EH (cell line): ENCODE measurements at places on chromosomes 2 and 18.

GRCh38 chr2:227436436-227437174, 35.4 kb upstream of the AGFG1 start:
- DNase-seq: no peak

GRCh38 chr2:74206180-74206688, 7.8 kb downstream of the MTHFD2 start:
- peak; percentile 63 for DNase-seq

DNA sequence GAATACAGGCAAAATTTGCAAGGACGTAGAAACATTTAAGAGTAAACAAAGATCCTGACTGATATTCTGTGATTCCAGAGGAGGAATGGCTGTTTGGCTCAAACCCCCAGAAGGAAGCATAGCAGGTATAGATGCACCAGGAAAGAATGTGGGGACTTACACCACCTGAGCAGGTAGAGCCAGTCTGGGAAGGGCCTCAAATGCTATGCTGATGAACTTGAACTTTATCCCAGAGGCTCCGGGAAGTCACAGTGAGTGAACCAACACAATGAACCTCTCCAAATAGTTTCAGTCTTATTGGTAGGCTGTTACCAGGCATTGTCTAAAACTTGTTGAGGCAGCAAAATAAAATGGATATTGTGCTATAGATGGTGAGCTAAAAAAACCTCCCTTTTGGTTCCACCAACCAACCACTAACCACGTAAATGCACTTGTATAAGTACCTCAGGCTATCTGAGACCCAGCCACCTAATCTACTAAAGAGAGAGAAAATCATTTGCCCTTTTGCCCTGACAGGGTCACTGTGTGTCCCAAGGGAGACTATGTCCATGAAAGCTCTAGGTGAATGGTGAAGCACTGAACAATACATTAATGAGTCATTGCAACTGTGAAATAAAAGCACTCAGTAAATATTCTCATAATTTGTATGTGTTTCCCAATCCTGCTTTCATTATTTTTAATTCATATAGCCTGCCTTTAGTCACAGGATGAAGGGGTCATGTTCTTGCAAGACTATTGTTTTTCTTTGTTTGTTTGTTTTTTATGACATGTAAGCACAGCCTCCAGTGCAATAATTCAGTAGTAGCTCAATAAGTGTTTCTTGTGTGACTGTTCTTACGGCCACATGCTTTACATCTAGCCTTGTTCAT, 911.6 kb downstream of the EPHA4 start:
- DNase-seq: no peak

- DNase-seq: peak; percentile 16
These were observed 240.0 kb downstream of the LOXHD1 start for GRCh38 chr18:46416706-46417638.

DNA sequence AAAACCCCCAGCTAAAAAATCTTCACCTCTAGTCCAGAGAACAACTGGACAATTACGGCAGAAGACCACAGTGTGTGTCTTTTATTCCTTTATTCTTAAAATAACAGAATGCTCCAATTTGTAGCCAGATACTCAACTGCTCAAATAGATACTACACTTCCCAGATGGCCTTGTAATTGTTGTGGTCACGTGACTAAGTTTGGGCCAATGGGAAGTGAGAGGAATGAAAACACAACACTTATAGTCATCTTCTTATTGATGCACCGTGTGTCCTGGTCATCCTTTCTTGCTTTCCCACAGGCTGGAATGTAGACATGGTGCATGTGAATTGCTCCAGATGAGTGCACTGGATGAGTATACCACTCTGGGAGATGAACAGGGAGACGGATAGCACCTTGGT, 145.1 kb downstream of the CDC42EP3 start:
- peak; percentile 31 for DNase-seq

GRCh38 chr18:46859855-46860254, 57.5 kb downstream of the PIAS2 start:
- DNase-seq: peak; percentile 7

DNA sequence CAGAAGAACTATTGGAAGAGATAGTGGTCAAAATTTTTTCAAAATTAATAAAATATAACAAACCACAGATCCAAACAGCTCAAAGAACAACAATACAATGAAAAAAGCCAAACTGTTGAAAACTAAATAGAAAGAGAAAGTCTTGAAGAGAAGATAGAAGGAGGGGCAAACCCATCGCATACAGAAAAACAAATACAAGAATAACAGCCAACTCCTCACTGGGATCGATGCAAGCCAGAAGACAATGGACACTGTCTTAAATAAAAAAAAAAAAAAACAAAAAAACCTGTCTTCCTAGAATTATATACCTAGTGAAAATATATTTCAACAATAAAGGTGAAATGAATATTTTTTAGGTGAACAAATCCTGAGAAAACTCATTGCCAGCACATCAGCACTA, 34.1 kb upstream of the ARHGAP25 start:
- DNase-seq: no peak

DNA sequence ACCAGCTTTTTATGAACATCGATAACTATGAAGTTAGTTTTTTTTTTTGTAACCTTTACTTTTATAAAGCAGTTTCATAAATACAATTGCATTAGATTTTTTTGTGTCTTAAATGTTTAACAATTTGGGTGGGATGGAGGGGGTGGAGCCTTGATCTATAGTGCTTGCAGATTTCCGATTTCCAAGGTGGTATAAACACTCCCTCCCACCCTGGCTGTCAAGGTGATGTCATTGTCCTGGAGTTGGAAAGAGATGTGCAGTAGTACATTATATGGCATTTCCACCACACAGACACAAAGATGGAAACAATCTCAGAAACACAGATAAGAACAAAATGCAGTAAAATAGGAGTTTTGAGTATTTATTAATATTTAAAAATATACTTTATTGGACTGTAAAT, 114.4 kb downstream of the TTN start:
- DNase-seq: no peak

GRCh38 chr2:179338681-179339080, 74.0 kb upstream of the SESTD1 start:
- DNase-seq: peak; percentile 53

DNA sequence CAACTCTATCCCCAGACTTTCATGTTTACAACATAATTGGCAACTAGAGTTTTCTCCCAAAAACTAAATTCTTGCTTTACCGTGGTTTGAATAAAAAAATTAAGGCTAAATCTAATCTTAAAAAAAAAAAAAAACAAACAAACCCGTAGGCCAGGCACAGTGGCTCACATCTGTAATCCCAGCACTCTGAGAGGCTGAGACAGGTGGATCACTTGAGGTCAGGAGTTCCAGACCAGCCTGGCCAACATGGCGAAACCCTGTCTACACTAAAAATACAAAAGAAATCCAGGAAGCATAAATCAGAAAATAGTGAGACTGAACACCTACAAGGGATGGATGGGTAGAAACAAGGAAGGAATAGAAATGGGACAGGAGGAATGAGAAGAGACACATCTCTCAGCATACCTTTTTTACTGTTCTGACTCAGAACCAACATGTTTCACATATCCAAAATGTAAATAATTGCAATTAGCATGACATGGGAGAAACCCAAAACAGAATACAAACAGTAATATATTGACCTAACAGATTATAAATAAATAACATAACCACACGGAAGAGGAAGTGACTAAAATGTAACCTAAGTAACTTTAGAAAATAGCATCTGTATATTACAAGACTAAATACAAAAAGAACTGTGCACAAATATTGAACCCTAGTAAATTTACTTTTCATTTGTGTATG, 17.5 kb downstream of the MGAT4A start:
- no peak for DNase-seq

DNA sequence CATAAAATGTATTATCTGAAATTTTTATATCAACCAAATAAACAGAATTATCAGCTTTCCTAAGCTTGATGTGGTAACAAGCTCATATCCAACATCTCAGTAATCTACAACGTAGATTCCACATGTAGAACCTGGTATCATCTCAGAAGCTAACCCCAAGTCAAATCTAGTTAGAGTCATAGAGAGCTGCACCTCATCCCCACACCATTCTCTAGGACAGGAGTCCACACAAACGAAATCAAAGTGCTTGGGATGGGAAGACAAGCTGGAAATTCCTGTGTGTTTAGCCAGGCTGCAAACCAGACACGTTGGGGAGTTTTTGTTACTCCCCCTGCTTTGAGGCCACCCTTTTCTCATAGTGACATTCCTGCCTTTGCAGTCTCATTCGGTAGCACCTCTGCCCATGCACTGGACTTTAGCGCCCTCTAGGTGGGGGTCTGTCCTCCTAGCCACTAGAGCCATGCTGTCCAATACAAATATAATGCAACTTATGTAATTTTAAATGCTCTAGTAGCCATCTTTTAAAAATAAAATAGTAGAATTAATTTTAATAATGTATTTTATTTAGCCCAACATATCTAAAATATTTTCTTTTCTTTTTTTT, 28.1 kb upstream of the SATB2 start:
- DNase-seq: peak; percentile 73

DNA sequence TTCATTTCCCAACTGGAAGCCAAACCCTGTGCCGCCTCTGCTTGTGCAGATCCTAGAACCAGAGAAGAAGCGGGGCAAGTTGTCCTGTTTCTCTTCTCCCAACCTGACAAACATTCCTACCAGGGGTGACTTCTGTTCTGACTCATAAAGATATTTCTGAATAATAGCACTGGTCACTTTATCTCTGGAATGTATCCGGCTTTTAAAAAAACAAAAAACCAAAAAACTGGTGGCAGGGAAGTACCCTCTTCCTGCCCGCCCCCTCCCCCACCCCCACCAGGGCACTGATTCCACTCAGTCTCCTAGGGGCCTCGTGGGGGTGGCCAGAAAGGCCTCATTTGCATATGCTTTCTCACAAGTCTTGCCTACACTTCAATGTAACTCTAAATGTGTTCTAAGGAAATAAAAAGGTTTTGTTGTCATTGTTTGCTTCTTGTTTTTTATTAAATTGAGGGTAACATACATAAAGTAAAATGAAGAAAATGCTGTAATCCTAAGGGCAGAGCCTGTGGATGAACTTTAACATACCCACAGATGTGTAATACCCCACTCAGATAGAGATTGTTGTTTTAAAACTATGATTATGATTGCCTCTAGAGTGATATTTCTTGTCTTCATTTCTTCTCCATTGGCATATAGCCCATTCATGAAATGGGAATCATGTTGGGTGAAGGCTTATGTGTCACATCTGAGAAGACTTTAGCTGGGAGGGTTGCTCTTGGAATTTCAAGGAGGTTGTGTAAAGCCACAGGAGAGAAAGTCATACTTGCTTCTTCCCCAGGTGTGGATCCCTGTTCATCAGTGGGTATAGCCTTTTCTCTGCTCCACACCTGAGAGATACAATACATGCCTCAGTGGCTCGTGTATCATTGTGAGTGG, 5.3 kb upstream of the FOSL2 start:
- DNase-seq: peak; percentile 63

DNA sequence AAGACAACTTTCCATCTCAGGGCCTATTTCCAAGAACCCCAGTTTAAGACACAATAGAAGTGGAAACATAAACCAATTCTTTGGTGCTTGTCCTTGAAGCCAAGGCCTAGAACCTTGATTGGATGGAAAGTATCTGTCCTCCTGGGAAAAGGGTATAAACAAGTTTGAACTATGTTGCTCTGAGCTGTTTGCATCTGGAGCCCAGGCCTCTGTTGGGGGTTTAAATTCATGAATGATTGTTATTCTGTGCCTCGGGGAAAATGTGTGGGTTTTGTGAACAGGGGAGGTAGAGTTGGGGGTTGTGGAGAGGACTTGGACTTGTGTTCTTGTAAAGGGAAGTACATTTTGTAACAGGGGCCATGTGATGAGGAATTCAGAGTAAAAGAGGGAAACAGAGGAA, 406.1 kb downstream of the SLC4A3 start:
- DNase-seq: peak; percentile 79

DNA sequence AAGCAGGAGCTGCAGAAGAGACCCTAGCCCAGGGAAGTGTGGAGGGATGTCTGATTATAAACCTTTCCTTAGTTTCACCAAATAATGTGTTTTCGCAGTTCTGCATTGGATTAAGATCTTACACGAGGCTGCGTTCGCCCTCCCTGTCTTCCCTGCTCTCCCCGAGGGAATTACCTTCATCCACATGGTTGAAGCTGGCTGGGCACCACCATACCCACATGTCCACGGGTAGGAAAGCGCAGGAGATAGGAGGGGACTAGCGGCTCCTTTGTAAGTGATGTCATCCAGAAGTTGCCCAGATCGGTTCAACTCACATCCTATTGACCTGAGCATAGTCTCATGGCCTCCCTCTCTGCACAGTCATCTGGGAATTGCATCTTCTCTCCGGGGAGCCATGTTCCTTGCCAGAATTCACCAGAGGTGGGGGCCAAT, 1.1 kb downstream of the TTL start:
- peak; percentile 76 for DNase-seq

DNA sequence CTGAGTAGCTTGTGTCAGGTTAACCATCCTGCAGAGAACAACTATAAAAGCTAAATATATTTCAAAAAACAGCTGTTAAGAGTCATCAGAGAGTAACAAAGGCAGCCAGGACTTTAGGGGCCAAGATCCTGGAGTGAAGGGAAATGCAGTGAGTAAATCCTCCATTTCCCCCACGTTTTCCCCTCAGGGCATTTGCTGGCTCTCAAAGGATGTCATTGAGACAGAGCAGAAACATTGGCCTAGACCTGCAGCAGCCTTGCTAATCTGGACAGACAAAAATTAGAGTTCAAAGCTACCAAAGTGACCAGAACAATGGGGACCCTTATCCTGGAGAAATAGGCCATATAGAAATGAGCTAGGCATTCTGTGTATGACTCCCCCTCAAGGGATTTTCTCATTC, 21.1 kb upstream of the KLHL29 start:
- DNase-seq: peak; percentile 82

DNA sequence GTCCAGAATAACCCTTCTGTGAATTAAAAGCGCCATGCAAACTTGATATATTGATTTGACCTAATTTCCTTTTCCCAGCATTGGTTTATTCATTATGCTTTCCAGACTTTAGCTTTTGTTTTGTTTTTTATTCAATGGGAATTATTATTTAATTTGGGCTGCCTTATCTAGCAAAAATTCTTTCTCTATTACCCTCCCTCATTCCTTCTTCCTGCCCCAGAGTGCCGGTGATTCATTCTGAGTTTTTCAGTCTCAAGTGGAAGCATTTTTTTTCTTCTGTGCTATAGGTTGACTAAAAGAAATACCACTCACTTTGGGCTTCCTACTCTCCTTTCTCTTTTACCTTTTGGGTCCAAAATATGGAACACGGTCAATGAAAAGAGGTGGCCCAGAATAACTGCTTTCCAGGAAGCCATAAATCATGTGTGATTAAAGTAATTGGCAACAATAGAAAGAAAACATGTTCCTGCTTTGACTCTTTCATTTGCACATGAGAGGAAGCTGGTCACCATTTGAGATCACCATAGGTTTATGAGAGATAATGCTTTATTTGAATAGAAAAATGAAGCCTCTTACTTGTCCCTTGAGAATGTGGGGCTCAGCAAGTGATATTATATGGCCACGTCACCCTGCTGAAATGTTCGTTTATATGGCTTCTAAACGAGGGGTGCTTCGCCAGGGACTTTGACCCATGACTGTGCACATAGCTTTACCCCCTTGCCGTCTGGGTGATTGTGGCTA, 422.8 kb upstream of the ZEB2 start:
- DNase-seq: peak; percentile 81

GRCh38 chr2:47072728-47073191, 82.3 kb downstream of the STPG4 start:
- DNase-seq: no peak

GRCh38 chr2:178865146-178865936, 58.1 kb upstream of the TTN start:
- DNase-seq: peak; percentile 52

GRCh38 chr2:125850541-125850940, 805.4 kb upstream of the GYPC start:
- DNase-seq: no peak

- peak; percentile 73 for DNase-seq
These were observed at the start of gene TUBA4A for GRCh38 chr2:219253753-219254589. Gene TUBA4A, minus strand, starts transcription at chr2:219253918. Its CDS starts 60 bp downstream, at chr2:219253858.

GRCh38 chr2:171822525-171823322, 71.3 kb downstream of the SLC25A12 start:
- DNase-seq: peak; percentile 60
